ENCODE measurements at places on chromosomes 16 and 17. TPM values are rescaled to one million over a fixed set of nuclear protein-coding genes. Genes with fewer than 3 reads are reported as not detected.

GRCh38 chr17:17102176-17102575 lies 59.9 kb downstream of the MPRIP start:
- no peak for DNase-seq

DOC2B gene
- 15.6 TPM for total RNA-seq

ST6GALNAC1 gene
- total RNA-seq, result 1.7 TPM

- DNase-seq, result no peak
These were observed 22.3 kb upstream of the HSBP1 start for GRCh38 chr16:83785455-83785854.

- no peak for DNase-seq
These were observed 66.1 kb upstream of the FOXF1 start for GRCh38 chr16:86444261-86444660.

- no peak for DNase-seq
These were observed at the start of gene HSF5 for GRCh38 chr17:58487589-58488427. TSS of gene HSF5 (minus strand) at chr17:58488408. CDS start at chr17:58488274, 134 bp downstream.

DNA sequence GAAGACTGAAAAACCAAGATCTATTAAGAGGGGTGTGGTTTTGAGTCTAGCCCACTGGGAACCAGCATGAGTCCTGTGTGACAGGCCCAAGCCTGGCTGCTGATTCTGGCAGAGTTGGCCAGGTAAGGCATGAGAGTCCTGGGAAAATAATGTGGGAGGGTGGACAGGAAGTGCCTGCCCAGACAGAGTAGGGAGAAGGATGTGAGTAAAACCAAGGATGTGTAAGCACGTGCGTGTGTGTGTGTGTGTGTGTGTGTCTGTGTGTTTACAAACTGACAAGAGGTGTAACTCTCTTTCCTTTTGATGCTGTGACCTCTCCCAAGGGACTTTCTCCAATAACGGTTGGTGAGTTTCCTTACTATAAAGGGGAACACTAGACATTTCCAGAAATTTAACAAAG lies 15.6 kb upstream of the TEX2 start:
- DNase-seq, result no peak

GRCh38 chr17:82952019-82952418 lies 112.2 kb upstream of the ZNF750 start:
- DNase-seq, result no peak

All from occipital lobe (tissue), 3 donors.